ENCODE measurements at places on chromosomes 4 and X.

- DNase-seq: no peak
Observed at GRCh38 chr4:184039963-184040383, 134.9 kb downstream of the STOX2 start.

DNA sequence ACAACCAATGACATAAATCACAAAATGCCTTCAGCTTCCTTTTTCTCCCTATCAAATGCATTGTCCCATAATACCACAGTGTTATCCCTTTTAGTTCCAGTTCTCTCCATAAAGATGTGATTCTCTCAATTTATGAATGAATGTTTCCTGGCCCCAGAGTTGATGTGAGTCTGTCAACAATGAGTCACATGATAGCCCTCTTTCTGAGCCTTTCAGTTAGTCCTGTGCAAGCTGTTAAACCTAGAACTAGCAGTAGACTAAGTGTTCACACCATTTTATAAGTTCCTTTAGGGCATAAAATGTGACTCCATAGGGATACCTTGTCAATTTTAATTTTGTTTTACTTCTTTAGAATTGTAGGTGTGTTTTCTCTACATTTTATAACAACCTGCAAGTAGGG is 129.5 kb downstream of the PABPC4L start:
- DNase-seq: no peak

- no peak for DNase-seq
Observed at GRCh38 chr4:22962295-22962694, 269.6 kb downstream of the GBA3 start.

GRCh38 chrX:48961585-48962091 is 4.2 kb upstream of the OTUD5 start:
- DNase-seq: no peak

- no peak for DNase-seq
Observed at GRCh38 chr4:169151671-169152070, 119.1 kb downstream of the SH3RF1 start.

DNA sequence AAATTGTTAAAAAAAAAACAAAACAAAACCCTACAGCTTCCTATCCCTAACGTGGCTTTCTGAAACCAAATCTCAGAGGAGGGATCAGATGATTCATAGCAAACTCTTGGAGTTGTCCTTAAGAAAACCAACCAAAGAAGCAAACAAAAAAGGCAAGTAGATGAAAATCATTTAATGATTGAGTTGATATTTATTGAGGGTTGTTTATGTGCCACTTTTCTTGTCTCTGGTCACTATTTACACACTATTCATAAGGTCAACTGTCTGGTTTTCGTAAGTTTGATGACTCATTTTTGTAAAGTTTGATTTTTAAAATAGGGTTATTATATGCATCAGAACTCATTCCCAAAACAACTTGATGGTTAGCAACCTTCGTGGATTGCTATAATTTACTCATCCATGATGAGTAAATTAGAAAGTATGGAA is 133.4 kb downstream of the UNC5C start:
- DNase-seq: no peak

DNA sequence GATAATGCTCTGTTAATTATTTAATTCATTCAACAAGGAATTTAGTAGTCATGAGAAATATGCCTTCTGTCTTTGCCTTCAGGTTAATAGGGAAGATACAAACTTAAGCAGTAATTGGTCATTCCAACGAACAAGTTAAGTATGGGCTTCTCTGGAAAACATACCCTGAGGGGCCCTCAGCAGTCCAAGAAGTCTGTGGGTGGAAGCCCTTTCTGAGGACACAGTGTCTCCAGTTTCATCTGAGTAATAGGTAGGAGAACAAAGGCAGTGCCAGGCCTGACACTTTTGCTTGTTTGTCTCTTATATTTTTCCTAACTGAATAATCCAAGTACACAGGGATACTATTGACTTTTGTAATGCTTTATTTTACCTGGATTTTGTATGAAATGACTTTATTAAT is 262.5 kb downstream of the FBXW7 start:
- no peak for DNase-seq

- DNase-seq: no peak
Observed at GRCh38 chrX:13845721-13846378, 29.0 kb upstream of the GPM6B start.

DNA sequence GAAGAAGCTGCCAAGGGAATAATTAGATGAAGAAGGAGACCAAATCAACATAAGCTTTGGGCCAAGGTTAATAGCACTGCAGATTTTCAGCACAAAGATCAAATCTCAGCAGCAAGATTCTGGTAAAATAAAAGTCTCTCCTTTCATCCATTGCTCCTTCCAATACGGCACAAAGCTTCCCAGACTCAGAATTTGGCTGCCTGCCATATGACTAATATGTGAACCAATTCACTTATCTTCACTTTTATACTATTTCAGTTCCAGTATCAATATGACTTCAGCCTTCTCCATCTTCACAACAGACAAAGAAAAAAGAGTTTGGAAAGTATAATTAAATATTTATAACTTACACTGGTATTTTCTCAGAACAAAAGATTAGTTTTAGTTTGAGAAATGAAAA is 978.3 kb upstream of the GRID2 start:
- no peak for DNase-seq

- DNase-seq: peak; percentile 53
Observed at GRCh38 chrX:1466232-1466661, 13.5 kb upstream of the ASMTL start.

GRCh38 chr4:86233681-86234080 is 126.2 kb downstream of the MAPK10 start:
- DNase-seq: no peak

GRCh38 chr4:72076562-72076961 is 44.8 kb downstream of the NPFFR2 start:
- DNase-seq: no peak

DNA sequence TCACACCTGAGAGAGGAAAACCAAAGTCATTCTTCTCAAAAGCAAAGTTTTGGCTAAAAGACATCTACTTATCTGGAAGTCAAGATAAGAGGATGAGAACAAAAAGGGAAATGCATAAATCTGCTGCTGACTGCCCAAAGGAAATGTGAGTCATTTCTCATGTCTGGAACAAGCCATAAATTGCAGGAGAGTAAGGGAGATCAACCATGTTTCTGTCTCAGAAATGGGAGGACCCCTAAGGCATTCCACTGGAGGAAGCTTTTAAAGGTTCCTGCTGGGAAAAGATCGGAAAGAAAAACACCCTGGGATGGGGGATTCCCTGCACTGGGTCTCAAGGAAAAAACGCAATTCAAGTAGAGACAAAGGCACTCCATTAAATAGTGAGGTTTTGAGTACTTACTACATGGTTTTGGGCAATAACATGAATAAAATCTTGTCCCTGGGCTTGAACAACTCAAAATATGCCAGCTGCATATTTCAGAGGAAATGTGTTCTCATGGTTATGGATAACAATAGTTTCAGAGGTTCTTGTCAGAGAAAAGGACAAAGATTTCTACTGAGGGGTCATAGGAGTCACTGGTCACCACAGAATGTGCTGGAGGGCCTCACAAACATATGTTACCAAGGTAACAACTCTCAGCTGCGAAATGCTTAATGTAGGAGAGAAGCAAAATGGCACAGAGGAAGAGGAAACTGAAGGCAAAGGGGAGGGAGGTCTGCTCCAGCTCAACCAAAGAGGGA is 19.3 kb downstream of the GPR143 start:
- no peak for DNase-seq

DNA sequence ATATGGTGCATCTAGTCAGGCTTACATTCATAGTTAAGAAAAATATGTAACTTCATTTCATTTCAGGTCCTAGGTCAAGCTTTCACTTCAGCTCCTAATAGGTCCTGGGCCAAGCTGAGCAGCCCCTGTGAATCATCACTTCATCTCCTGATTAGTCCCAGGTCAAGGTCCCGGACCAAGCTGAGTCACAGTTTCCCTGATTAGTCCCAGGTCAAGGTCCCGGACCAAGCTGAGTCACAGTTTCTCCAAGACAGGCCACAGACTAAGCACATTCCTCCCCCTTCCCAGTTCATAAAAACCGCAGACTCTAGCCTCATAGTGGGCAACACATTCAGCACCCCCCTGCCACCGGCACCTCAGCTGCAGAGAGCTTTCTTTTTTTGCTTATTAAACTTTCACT is 1331.8 kb downstream of the PCDH19 start:
- no peak for DNase-seq

DNA sequence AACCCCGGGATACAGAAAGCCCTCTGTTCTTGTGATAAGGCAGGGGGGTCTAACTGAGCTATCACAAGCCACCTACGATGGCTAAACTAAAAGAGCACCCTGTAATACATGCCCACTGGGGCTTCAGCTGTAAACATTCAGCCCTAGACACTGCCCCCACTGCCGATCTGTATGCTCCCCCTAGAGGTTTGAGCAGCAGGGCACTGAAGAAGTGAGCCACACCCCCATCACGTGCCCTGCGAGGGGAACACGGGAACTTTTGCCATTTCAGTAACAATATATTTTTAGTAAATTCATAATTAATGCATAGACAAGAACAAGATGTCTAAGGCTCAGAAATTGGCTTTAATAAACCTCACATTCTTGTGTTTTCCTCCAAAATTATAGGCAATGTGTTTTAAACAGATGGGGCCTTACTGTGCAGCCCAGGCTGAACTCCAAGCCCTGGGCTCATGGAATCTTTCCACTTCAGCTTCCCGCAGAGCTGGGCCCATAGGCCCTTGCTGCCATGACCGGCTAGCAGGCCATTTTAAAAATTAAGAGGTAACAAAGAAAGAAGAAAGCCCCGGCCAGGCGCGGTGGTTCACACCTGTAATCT is 235.3 kb upstream of the SFRP2 start:
- DNase-seq: no peak

DNA sequence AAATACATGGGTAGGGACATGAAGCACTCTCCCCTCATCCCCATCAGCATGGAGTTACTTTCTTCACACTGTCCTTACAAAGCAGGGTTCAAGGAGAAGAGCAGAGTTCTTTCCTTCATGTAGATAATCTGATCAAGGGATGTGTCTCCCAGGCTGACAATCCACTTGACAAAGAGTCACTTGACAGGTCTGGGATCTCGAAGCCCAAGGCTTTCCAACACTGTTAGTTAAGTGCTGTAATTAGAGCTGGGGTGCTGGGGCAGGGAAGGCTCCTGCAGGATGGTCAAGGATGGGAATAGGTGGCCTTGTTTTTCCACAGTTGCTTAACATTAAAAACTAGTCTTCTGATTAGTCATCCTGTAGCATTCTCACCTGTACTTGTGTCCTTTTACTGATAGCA is 38.0 kb downstream of the CCNG2 start:
- no peak for DNase-seq

- DNase-seq: no peak
Observed at GRCh38 chr4:176979416-176979815, 186.7 kb upstream of the VEGFC start.

GRCh38 chr4:24912252-24913118 is at the start of gene CCDC149:
Gene CCDC149, minus strand, starts transcription at chr4:24913042. Its CDS starts 178 bp downstream, at chr4:24912864.
- no peak for DNase-seq

DNA sequence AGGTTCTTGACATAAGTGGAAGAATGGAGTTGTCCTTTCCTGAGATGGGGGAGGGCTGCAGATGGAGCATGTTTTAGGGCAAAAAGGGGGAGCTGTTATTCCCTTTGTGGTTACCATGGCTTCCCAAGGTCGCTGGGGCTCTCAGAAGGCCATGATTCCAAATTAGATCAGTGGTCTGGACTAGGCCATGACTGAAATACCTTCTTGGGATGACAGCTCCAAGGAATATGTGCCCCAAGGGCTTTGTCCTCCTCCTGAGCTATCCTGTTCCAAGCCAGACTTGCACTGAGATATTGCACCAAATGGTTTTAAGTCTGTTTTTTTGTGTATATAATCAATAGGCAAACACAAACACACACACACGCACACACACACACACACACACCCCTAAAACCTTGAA is 3.0 kb upstream of the RBPJ start:
- DNase-seq: no peak

DNA sequence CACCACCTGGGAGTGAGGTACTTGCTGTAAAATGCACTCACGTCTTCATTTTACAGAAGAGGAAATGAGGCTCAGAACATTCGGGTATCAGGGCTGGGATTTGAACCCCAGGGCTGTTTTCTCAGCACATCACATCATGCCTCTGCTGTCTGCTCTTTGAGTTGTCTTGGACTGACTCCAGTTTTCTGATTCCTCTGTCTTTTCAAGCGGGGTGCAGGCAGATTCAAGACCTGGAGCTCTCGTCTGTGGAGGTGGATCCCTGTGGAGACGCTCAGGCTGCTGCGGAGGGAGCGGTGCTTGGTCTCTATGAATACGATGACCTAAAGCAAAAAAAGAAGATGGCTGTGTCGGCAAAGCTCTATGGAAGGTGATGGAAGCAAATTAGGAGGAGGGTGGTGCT is 6.3 kb downstream of the LAP3 start:
- DNase-seq: no peak

GRCh38 chr4:105936901-105937300 is 41.6 kb downstream of the NPNT start:
- no peak for DNase-seq

DNA sequence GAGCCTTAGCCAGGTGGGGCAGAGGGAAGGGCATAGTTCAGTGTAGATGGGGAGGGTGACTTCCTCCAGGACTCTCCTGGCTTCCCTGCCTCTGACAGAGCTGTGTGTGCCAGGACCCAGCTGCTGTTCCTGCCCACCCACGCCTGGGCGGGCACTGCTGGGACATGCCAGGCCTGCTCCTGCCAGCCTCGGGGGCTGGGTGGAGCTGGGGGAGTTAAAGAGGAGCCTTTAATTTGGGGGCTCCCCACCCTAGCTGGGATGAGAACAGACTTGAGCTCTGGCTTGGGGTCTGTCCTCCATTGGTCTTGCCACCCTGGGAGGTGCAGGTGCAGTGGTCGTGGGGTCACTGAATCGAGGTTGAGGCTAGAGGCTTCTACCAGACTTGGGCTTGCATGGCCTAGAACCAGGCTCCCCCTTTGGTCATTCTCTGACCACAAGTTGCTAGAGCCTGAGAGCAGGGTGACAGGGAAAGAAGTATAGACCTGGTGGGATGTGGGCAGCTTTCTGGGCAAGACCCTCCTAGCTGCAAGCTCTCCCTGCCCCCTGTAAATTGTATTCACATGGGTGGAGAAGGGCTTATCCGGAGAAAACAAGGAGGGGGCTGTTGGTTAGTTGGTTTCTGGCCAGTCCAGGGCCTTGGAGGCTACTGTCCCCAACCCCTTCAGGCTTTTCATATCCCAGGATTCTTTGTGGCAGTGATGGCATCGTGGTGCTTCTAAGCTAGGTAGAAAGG is 5.7 kb downstream of the EFNB1 start:
- DNase-seq: no peak
